ENCODE measurements at places on chromosomes 11 and 22. TPM values are rescaled to one million over a fixed set of nuclear protein-coding genes. Genes with fewer than 3 reads are reported as not detected.

Gene CRYBB2
- polyA plus RNA-seq = 0.08 TPM

Gene FIBIN
- 43.9 TPM for polyA plus RNA-seq

Gene RASD2
- 1.3 TPM for polyA plus RNA-seq

- DNase-seq = no peak
These were observed 34.0 kb upstream of the P4HA3 start for GRCh38 chr11:74345420-74345819.

- no peak for DNase-seq
These were observed 422.3 kb downstream of the SOX6 start for GRCh38 chr11:15933886-15934625.

- no peak for DNase-seq
These were observed 700 bp downstream of the FAM180B start for GRCh38 chr11:47587039-47587716.

DNA sequence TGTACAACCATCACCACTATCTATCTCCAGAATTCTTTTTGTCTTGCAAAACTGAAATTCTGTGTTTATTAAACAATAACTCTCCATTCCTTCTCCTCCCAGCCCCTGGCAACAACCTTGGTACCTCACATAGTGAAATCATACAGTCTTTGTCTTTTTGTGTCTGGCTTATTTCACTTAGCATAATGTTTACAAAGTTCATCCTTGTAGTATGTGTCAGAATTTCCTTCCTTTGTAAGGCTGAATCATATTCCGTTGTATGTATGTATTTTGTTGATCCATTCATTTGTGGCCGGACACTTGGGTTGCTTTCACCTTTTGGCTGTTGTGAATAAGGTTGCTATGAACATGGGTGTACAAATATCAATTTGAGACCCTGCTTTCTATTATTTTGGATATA, 243.7 kb upstream of the TBCEL start:
- DNase-seq = no peak

DNA sequence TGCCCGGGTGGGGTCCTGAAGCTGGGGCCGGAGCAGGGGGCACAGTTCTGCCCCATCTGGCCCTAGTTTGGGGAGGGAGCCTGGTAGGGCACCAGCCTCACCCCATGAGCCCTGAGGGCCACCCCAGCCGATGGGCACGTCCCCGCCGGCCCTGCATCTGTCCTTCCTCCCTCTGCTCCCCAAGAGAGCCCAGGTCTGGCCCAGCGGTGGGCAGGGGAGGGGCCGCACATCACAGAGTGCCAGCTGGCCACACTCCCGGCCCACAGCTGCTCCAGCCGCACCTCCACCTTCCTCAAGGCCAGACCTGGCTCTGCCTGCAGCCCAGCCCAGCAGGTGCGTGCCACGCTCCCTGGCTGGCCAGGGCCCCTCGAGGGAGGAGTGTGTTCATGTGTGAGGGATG, 21.6 kb downstream of the BRSK2 start:
- DNase-seq = no peak

- DNase-seq = no peak
These were observed 20.7 kb downstream of the ADAMTS15 start for GRCh38 chr11:130469181-130469580.

- DNase-seq = no peak
These were observed 11.7 kb downstream of the SYNGR1 start for GRCh38 chr22:39361496-39361895.

DNA sequence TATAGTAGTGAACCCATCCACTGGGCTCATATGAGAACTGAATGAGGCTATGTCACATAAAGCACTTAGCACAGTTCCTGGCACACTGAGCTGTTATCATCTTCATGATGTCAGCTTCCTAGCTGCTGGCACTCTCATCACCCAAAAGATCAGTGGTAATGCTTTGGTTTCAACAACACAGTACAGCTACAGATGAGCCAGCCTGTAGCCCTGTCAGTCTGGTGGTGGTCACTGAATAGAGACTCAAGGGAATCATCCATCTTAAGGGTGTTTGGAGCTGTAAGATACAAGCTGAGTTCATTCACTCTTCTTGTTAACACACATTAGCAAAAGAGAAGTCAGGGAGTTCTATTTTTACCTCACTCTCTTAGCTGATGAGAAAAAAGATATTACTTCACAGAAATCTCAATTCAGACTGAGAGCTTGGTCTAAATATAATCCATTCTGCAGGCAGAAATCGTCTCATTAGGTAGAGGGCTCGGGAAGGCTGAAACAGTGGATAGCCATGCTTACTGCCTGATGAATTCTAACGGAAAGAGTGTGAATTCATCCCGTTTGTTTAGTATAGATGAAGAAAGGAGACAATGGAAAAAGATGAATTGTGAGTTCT, 6.3 kb upstream of the SLC1A2 start:
- DNase-seq = no peak

- no peak for DNase-seq
These were observed 79.9 kb upstream of the PRR5 start for GRCh38 chr22:44622147-44622427.

DNA sequence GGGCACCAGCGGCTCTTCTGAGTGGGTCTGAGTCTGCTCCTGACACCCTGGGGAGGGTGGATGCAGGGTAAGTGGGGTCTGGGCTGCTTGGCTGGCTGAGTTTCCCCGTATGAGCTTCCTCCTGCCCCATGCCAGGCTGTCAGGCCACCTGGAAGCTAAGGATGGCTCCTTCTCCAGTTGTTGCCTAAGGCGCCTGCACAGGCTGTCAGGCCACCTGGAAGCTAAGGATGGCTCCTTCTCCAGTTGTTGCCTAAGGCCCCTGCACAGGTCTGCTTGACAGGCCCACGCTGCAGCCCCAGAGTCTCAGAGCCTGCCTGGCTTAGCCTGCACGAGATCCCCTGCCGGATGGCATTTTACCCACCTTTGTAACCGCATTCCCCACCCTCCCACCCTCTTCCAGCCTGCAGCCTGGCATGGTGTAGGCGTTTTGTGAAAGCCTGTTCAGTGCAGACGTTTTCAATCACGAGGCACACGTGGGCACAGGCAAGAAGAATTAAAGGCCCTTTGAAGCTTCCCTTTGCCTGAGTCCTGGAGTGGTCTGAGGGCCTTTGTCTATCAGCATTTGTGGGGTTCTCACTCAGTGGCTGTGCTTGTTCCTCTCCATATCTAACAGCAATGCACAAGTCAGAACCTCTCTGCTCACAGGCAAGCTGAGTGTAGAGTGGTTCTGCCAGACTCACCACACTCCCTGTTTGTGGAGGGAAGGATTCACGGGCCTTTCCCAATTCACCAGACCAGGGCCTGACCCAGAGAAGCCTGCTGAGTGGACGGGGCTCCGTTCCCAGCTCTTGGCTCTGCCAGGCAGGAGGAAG, 40.2 kb upstream of the B3GAT1 start:
- no peak for DNase-seq

DNA sequence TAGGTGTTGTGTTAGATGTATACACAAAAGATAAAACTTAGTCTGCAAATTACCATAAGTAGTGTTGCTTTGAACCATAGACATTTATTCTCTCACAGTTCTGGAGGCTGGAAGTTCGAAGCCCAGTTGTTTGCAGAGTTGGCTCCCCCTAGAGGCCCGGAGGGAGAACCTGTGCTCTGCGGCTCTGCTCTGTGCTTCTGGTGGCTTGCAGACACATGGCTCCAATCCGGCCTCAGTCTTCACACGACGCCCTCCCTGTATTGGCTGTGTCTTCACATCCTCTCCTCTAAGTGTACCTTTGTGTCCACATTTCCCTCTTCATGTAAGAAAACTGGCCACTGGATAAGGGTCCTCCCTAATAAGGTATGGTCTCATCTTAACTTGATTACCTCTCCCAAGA, 128.4 kb downstream of the OPCML start:
- DNase-seq = no peak

GRCh38 chr11:111308140-111308539, 9.8 kb downstream of the POU2AF3 start:
- DNase-seq = no peak

DNA sequence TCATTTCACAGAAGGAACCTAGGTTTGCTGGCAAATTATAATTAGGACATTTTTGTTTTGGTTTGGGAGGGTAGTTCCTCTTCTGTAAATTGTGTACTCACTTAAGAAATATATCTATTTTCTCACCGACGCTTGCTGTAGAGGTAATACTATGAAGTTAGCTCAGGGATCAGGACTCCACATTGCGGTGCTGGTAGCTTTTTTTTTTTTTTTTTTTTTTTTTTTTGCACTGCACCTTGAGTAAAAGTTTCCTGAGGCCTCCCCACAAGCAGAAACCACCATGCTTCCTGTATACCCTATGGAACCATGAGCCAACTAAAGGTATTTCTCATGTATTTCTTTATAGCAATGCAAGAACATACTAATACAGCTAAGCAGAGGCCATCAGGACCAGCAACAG, 14.7 kb downstream of the UBTFL1 start:
- no peak for DNase-seq

- no peak for DNase-seq
These were observed 21.8 kb upstream of the DRG1 start for GRCh38 chr22:31377612-31378011.

- no peak for DNase-seq
These were observed 875.8 kb downstream of the BRD1 start for GRCh38 chr22:48951836-48952235.

DNA sequence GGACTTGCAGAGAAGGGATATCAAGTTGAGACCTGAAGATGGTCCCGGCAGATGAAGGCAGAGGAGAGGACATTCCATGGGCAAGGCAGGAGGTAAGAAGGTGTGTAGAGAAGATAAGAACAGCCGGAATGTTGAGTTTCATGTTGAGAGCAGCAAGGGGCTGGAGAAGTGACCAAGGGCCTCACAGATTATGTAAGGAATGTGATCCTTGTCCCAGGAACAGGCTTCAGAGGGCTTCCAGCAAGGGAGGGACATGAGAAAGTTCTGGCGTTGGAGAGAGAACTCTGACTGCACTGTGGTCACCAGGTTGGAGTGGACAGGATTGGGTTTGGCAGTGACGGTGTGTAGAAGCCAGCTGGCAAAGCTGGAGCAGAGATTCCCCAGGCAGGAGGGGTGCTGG, 27.6 kb upstream of the PPFIA1 start:
- DNase-seq = no peak
